Astrocyte of the hippocampus (primary cell): ENCODE measurements at places on chromosomes 12 and 14.

DNA sequence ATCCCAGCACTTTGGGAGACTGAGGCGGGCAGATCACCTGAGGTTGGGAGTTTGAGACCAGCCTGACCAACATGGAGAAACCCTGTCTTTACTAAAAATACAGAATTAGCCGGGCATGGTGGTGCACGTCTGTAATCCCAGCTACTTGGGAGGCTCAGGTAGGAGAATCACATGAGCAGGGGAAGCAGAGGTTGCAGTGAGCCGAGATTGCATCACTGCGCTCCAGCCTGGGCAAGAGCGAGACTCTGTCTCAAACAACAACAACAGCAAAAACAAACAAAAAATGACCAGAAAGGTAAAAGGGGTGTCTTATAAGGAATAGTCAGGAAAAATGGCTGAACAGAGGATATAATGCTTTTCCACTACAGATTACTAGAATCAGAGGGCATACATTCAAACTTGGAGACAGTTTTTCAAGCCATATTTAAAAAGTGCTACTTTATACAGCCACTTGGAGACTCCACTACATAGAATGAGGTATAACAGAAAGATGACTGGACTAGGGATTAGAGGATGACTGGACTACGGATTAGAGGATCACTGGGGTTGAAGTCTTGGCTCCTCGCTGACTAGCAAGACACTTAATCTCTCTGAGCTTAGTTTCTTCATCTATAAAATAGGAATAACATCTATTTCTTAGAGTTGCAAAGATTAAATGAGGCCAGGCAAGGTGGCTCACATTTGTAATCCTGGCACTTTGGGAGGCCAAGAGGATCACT lies 4.9 kb upstream of the CS start:
- DNase-seq, result no peak

DNA sequence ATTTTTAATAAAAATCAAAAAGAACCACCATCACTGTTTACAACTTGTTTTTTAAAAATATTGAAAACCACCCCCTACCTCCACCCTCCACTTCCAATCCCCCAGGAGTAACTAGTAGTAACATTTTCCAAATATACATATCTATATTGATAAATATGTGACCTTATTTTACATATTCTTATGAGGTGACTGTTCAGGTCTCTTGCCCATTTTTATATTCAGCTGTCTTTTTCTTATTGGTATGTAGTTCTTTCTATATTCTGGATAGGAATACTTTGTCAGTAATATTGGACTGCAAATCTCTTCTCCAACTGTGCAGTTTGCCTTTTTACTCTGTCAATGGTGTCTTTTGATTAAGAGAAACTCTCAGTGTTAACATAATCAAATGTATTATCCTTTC lies 59.0 kb upstream of the EIF5 start:
- DNase-seq, result no peak

DNA sequence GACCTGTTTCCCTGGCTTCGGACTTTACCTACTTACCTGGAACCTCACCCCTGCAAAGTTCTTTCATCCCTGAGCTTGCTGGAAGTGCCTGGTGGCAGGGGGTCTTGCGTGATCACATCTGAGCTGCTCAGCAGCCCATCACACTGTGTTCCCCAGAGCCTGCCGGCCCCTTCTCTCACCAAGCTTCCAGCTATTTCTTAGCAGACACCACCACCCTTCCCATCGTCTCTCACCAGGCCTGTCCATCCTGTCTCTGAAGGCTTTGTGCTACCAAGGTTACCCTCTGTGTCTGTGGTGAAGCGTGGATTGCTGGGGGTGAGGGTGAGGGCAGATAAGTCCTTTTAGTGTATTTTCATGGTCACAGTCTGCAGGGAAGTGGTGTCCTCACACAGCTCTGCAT lies 78.8 kb upstream of the NRXN3 start:
- no peak for DNase-seq

GRCh38 chr14:71574976-71575375 lies 357.3 kb upstream of the RGS6 start:
- DNase-seq, result peak; percentile 80

DNA sequence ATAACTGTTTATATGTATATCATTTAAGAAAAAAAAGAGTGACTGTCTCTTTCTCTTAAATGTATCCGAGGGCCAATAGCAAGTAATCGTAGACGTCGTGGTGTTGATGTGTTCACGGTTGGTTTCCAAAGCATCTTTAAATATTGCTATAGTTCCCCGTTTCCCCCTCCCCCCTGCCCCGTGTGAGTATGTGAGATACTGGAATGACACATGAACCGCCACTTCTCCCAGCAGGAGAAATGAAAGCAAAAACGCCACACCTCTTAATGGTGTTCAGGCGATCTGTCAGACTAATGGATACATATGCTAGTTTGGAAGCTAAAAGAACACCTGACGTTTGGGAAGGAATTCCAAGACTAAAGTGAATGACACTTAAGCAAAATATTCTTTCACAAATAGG lies 258.3 kb downstream of the FOXN3 start:
- DNase-seq, result no peak

DNA sequence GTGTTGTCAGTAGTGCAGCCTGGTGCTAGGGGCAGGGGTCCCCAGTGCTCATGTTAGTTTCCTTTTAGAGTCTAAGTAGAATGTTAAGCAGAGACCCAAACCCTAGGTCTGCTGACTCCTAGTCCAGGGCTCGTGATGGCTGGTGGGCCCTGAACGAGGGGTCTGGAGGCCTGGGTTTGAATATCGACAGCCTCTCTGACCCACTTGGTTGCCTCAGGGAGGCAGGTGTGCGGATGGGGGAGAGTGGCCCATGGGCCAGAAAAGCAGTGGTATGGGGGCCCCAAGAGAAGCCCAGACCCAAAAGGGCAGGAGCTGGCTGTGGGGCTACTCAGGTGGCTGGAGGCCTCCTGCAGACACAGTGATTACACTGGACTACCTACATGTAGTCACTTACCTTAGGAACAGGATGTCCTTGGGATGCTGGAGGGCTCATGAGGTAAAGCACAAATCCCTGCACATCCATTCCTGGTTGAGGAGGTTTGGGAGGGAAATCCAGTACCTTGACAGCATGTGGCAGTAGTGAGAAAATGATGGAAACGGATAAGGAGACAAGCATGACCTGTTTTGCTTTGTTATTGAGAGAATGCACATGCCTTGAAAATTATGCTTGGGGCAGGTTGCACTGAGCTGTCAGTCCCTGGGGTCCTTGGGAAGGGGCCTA lies 1.7 kb upstream of the SLC25A29 start:
- no peak for DNase-seq

DNA sequence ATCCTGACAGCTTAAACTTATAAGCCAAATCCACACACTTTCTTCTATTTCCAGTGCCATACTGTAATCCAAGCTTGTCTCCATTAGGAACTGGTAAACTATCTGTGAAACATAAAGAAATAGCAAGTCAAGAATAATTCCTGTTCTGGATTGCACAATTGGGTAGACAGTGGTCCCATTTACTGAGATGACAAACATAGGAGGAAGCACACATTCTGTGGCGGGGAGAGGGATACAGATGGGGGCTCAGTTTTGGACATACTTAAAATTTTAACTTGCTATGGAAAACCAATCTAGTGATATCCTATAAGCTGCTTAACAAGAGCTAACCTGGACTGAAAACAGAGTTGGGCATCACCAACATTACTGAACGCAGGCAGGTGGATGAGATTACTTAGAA lies 16.3 kb downstream of the MAP4K5 start:
- no peak for DNase-seq

GRCh38 chr12:49017891-49018260 lies 700 bp downstream of the PRKAG1 start:
- peak; percentile 73 for DNase-seq

DNA sequence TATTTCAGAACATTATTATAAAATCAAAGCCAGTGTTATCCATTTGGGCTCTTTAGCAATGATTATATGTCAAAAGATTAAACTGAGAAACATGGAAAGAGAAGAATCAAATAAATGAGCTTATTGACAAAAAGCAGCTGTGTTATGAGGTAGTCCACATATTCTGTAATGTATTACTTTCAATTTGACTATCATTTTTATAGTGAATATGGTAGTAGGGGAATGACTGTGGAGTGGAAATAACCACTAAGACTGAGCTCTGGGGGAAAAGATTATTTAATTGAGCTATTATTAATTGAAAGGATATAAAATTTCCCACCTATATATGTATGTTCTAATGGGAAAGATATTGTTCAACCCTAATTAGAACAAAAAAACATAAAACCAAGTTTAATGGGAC lies 381.3 kb downstream of the TMTC2 start:
- DNase-seq, result no peak

DNA sequence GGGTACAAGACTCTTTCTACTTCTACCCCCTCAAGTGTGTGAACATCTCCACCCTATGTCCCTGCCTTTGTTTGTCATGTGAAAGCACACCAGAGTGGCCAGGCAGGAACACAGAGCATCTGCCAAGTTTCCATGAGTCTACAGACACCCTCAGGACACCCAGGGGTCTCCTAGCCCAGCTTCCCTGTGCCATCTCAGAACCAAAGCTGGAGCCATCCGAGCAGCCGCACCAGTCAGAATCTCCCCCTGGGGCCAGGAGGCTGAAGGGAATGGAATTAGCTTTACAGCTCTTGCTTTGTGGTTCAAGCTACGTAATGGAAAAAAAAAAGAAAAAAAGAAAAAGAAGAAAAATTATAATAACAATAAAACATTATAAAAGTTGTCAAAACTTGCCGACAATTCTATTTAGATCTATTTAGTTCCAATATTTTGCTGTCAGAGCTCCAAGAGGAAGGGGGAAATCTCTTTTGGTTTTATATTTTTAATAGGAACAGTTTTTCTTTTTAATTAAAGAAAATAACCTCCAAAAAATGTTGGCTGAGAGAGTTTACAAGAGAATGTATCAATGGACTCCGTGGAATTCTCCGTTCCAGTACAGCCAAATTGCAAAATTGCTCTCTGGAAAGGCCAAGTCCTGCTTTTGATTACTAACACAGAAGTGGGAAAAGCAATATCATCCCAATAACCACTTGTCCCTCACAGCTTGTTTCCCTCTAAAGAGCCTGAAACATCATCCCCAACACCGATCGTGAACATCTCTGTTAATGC lies 37.1 kb downstream of the TBX5 start:
- DNase-seq, result no peak

DNA sequence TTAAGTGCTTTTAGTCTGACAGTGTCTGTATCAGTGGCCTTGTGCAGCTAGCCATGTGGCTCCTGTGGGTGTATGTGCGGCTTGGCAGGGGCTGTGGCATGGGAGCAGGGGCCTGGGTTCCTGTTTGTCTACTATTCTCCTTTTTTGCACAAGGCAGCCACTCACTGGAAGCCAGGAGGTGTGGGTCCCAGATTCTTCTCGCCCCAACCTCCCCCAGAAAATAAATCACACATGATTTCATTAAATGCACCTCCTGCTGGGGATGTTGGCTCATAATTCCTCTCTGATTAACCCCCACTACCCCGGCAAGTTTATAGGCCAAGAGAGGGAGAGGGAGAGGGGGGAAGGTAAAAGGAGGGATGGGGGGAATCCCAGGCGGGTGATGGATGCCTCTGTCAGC lies 17.6 kb downstream of the CALCOCO1 start:
- DNase-seq, result peak; percentile 28

- no peak for DNase-seq
Observed at GRCh38 chr12:60278209-60278608, 682.4 kb downstream of the SLC16A7 start.

GRCh38 chr12:40225984-40226602 lies 1.3 kb downstream of the LRRK2 start:
- DNase-seq, result no peak

GRCh38 chr12:1644534-1645438 lies 15.8 kb downstream of the WNT5B start:
- DNase-seq, result peak; percentile 91

- DNase-seq, result no peak
Observed at GRCh38 chr12:26416550-26416949, 221.2 kb downstream of the SSPN start.

DNA sequence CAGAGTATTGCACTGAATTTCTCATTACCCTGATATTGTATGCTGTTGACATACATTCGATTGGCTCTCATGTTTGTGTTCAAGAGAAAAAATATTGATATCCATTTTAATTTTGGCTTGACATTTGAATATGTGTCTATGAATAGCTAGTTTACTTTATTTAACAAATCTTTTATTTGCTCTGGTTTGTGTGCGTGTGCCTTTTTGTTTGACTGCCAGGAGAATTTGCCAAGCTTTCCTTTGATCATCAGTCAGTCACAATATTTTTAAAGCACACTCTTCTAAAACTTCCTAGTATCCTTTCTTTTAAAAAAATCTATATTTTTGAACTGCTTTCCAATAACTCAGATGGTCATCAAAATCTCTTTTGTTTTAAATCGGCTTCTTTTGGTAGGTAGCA lies 179.3 kb upstream of the FLRT2 start:
- DNase-seq, result no peak

DNA sequence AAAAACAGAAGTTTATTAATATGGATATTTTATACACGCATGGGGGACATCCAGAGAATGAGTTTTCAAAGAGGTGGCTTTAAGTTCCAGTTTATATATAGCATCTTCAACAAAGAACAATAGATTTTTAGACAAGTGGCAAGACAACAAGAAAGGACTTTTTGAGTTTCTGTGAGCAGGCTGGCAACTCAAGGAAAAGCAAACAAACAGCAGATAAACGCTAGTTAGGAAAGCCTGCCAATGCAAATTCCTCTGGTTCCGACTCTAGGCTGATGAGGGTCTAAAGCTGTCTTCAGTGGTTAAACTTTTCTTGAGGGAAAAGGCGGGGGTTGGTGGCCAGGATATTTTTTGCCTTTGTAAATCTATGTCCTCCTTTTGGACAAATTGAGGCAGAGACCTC lies 78.4 kb upstream of the EEA1 start:
- DNase-seq, result peak; percentile 59

DNA sequence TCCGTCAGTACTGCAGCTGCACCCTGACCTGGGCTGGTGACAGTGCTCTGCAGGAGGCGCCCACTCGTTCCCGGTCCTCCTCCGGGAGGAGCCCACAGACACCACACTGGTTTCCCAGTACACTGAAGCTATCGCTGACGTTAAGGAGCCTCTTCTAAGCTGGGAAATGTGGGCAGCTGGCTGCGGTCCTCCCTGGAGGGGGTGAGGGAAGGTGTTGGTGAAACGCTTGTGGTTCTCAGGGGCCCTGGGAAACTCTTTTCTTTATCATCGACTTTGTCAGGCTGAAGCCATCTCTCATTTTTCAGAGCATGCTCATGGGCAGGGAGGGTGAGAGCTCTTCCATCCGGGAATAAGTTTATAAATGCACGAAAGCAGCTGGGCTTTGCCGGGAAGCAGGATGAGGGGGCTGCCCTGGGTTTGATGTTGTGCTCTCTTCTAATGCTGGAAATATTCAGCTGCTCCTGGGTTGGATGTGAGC lies 176.0 kb downstream of the CHST11 start:
- DNase-seq, result peak; percentile 22

GRCh38 chr14:50998612-50999011 lies 54.3 kb upstream of the PYGL start:
- no peak for DNase-seq

- DNase-seq, result no peak
Observed at GRCh38 chr12:17344649-17345048, 738.7 kb upstream of the LMO3 start.

GRCh38 chr12:52199294-52199919 lies 7.6 kb upstream of the KRT80 start:
- no peak for DNase-seq

- no peak for DNase-seq
Observed at GRCh38 chr12:92088805-92089204, 56.8 kb downstream of the BTG1 start.
